ENCODE measurements at places on chromosomes 3 and 15. TPM values are rescaled to one million over a fixed set of nuclear protein-coding genes. Genes with fewer than 3 reads are reported as not detected.

Gene POLQ
- total RNA-seq, result 22.0 TPM

Gene ADAMTS7
- 0.60 TPM for total RNA-seq

Gene SEC22A
- total RNA-seq, result 14.3 TPM

Gene EPHA6
- not detected for total RNA-seq

Gene DCP1A
- total RNA-seq, result 32.0 TPM

Gene MOBP
- total RNA-seq, result not detected

Gene SLC12A1
- total RNA-seq, result not detected

Gene CLDN16
- total RNA-seq, result not detected

Gene KCNMB2
- not detected for total RNA-seq

Gene ZNF620
- total RNA-seq, result 2.5 TPM

Gene DUOXA2
- total RNA-seq, result not detected

Gene DPPA2
- total RNA-seq, result not detected

Gene B2M
- 4,587 TPM for total RNA-seq

Gene APBA2
- total RNA-seq, result 32.0 TPM

Gene REC114
- total RNA-seq, result not detected

Gene TGM4
- not detected for total RNA-seq

Gene MESP2
- total RNA-seq, result not detected

Gene GOLGA8G
- not detected for total RNA-seq

Gene ZBBX
- not detected for total RNA-seq

Gene ERICH6
- not detected for total RNA-seq

Gene TRAT1
- 15.5 TPM for total RNA-seq

Gene FAM81A
- total RNA-seq, result 1.5 TPM

Gene EXOSC7
- 79.8 TPM for total RNA-seq

Gene SELENOK
- 35.8 TPM for total RNA-seq

Gene ZBTB38
- total RNA-seq, result 21.2 TPM

Gene ARNT2
- total RNA-seq, result 0.34 TPM

Gene THAP10
- not detected for total RNA-seq

Gene ALDH1A3
- not detected for total RNA-seq

Gene ATP13A5
- total RNA-seq, result not detected

Gene CLSTN2
- total RNA-seq, result not detected

Gene TTLL13
- total RNA-seq, result 1.1 TPM

Gene GP5
- 0.72 TPM for total RNA-seq

Gene MCF2L2
- total RNA-seq, result 3.5 TPM

Gene B4GALT4
- total RNA-seq, result 13.3 TPM

Gene BMF
- 4.3 TPM for total RNA-seq

Gene DAZL
- total RNA-seq, result not detected

Gene INTS14
- total RNA-seq, result 47.4 TPM

Measured in activated CD8-positive, alpha-beta T cell treated with anti-CD3 and anti-CD28 coated beads for 36 hours (primary cell).